ENCODE measurements at places on chromosomes 4 and X.

- DNase-seq, result no peak
These were observed 235.7 kb downstream of the FRAS1 start for GRCh38 chr4:78292856-78293255.

DNA sequence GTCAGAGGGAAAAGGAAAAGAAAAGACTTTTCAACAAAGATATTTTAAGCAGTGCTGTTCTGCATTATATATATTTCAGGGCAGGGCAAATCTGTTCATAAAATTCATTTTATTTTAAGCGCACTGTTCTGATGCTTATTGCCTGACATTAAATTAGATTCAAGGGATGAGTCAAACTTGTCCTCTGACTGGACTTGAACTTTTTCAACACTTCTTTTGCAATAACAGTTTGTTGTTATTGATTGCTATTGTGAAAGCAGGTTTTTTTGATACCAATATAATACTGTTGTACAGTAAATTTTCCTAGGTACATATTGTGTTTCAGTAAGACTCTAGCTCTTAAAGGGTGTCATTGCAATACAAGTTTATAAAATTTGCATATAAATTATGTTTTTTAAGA is 481.3 kb downstream of the NAF1 start:
- DNase-seq, result no peak

DNA sequence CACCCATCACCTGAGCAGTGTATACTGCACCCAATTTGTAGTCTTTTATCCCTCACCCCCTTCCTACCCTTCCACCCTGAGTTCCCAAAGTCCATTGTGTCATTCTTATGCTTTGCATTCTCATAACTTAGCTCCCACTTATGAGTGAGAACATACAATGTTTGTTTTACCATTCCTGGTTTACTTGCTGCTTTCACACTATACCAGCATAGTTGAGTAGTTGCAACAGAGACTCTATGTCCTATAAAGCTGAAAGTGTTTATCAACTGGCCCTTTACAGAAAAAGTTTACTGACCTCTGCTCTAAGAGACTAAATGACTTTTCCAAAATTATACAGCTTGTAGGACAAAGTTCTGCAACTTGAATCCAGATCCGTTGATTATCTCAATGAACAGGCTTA is 61.1 kb upstream of the BLTP1 start:
- DNase-seq, result no peak

GRCh38 chrX:112197840-112198239 is 115.3 kb upstream of the TRPC5 start:
- no peak for DNase-seq

- DNase-seq, result peak; percentile 29
These were observed 187.6 kb downstream of the GUCY2F start for GRCh38 chrX:109294097-109294814.

DNA sequence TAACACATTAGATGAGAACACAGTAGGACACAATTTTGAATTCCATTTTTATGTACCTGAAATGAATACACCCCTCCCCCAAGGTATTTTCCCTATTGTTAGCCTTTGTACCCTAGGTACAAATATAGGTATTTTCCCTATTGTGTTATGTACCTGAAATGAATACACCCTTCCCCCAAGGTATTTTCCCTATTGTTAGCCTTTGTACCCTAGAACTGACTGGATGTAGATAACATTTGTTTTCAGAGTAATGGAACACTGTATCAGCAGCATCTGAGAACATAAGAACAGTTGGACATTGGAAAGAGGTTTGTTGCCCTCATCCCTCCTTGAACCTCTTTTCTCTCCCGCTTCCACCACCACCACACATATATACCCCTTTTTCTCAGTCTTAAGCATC is 37.6 kb downstream of the YIPF6 start:
- DNase-seq, result no peak

- DNase-seq, result peak; percentile 80
These were observed 18.5 kb upstream of the DRD5 start for GRCh38 chr4:9762823-9763475.

- no peak for DNase-seq
These were observed 94.7 kb downstream of the LINC00632 start for GRCh38 chrX:140804292-140804691.

- peak; percentile 58 for DNase-seq
These were observed 42.2 kb downstream of the METTL14 start for GRCh38 chr4:118727360-118727759.

GRCh38 chr4:88146891-88147290 is 11.5 kb downstream of the ABCG2 start:
- DNase-seq, result no peak

DNA sequence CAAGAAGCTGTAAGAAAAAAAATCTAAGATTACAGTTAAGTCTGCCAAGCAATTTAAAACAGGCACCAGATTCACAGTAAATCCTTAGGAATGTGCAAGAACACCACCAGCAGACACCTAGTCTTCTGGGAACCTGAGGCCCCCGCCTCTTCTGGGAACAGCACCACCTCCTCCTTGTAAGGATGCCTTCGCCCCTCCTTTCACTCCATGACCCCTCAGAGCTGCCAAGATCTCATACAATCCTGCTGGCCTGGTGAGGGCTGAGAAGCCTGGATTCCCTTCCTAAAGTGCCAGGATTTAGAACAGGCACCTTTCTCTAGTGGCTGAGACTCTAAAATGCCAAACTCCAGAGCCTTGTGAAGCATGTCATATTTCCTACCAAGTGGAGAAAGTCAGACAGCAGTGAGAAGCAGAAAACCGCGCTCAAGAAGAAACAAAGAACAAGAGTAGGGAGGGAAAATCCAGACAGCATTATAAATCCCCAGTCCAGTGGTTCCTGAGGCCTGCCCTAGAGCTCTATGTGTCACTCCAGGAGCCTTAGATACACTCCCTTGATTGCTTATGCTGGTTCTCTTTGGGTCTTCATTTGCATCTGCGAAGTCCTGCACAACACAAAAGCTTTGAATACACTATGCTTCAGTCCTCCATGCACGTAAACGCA is 166.4 kb downstream of the TSPAN5 start:
- DNase-seq, result peak; percentile 75

DNA sequence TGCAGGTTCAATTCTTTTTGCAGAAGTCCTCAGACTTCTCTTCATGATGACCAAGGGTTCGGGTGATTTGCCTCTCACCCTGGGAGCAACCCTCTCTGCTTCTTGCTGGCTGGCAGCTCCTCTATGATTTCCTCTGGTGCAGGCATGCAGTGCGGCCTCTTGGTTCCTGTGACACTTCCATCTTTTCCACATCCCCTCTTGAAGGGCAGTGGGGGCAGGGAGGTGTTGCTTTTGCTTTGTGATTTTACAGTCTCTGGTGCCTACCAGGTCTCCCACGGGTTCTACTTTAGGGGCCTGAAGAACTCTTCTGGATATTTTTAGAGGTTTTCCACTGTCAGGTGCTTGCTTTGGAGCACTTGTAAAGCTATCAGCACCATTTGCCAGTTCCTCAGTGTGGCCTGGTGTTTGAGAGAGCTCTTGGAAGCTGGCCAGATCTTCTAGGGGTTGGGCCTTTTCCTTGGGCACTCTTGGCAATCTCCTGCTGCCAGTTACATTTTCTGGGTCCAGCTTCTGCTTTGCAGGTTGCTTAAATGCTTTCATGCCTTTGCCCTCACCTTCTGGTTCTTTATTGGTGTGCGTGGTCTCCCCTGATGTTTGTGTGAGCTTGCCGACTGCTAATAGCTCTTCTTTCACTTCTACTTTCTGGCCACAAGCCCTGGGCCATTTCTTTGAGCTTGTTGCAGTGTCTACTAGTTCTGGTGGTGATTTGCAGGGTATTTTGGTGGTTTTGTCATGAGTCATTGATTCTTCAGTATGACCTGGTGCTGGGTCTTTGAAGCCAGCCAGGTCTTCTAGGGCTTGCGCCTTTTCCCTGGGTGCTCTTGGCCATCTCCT is 11.5 kb upstream of the CHST7 start:
- DNase-seq, result no peak

Measured in iris pigment epithelial cell (primary cell).